Activated T-helper 1 cell treated with anti-CD3 and anti-CD28 coated beads, Interleukin-2, amount 50 U/mL, for 16 hours (primary cell): ENCODE measurements at places on chromosomes 3 and 15.

DNA sequence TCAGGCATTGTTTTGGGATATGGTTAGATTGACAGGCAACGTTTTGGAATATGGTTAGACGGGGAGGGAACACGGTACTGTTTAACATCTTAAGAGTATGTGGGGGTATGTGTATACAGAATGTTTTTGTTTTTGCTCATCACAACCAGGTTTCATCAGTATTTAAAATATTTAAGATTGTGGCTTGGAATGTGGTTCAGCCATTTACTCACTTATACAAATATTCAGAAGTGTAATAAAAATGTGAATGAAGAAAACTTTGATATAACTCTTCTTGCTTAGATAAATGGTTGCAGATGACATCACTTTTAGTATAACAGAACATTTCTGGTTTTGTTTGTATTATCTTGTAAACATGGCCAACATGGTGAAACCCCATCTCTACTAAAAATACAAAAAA is 3.9 kb upstream of the PAK2 start:
- DNase-seq = no peak

DNA sequence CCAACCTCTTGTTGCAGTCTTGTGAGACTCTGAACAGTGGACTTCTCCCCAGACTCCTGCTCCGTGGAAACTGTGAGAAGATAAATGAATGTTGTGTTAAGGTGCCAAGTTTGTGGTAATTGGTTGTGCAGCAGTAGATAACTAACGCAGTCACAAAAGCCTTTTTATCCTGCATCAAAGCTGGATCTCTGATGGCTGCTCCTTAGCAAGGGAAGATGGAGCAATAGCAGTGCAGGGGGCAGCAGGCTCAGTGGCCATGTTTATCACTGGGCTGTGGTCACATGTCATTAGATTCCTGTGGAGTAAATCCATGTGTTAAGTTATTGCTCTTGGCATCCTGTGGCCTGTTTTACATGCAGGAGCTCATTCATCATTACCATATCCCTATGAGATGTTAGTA is 13.5 kb downstream of the CMTM7 start:
- no peak for DNase-seq

GRCh38 chr3:177057768-177058167 is 139.5 kb downstream of the TBL1XR1 start:
- DNase-seq = peak; percentile 16

GRCh38 chr15:26103002-26103404 is 239.9 kb upstream of the ATP10A start:
- no peak for DNase-seq

GRCh38 chr3:83122774-83123350 is 1361.4 kb upstream of the GBE1 start:
- no peak for DNase-seq

- no peak for DNase-seq
Measured at GRCh38 chr3:183158551-183159006, 4.0 kb downstream of the LAMP3 start.

- no peak for DNase-seq
Measured at GRCh38 chr3:193078996-193079753, 161.5 kb upstream of the MB21D2 start.

DNA sequence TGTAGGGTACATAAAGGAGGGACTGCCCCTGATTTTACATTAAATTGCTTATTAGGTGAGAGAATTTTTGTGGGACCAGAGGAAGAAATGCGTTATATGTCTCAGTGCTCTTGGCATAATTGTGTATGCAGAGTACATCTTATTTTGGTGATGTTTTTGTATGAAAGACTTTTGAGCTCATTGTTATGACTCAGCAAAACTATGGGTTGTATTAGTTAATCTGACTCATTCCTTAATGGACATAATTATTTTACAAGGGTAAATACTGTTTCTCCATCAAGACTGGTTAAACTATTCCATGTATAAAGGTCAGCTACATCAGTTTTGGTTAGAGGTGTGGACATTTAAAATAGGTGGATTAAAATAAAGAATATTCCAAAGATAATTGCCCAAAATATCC is 156.8 kb downstream of the ALCAM start:
- DNase-seq = no peak

DNA sequence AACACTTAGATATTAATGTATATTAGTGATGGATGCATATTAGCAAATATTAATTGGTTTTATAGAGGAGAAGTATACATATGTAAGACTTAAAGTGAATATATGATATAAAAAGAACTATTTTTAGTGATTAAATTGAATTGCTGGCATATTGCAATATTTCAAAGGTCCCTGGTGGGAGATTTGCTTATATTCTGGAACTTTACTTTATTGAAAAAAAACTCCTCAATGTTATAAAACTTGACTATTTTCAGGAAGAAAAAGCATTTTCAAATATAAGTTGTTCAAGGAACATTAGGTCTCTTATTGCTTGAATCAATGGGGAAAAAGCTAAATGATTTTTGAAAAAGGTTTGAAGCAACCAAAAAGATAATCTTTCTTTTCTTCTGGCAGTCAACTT is 21.4 kb upstream of the OTOL1 start:
- DNase-seq = no peak

DNA sequence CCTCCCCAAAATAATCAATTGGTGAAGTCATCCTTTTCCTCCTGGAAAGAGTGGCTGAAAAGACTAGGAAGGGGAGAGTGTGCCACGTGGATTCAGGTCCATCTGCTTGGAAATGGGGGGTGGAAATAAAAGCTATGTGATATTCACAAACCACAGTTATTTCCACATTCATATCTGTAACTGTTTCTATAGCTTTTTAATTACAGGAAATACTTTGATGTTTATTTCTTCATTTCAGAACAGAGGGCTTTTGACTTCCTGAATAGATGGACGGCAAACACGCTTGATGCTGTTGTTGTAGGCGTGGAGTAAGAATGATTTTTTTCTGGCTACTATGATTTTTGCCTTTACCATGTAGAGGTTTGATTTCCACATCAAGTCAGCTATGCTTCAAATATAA is 10.1 kb downstream of the AADACL2 start:
- no peak for DNase-seq

DNA sequence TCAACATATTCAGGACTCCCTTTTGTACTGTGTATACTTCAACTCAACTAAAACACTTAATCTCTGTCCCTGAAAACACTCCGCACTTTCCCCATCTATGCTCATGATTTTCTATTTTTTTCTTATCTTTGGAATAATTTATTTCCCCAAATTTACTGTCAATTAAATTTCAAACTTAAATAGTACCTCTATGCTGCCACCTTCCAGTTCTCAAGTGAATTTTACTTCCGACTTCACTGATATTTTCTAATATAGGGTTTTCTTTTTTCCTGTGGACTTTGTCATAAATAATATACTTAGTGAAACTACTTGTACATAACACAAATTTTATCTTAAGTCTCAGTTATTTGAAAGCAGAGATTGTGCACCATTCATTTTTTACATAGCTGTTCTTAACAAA is 1303.3 kb downstream of the OTOL1 start:
- no peak for DNase-seq

GRCh38 chr3:120461416-120461815 is 10.6 kb upstream of the FSTL1 start:
- no peak for DNase-seq

GRCh38 chr3:5317557-5317956 is 130.1 kb downstream of the EDEM1 start:
- DNase-seq = no peak

- no peak for DNase-seq
Measured at GRCh38 chr3:24951180-24951579, 456.5 kb upstream of the THRB start.

DNA sequence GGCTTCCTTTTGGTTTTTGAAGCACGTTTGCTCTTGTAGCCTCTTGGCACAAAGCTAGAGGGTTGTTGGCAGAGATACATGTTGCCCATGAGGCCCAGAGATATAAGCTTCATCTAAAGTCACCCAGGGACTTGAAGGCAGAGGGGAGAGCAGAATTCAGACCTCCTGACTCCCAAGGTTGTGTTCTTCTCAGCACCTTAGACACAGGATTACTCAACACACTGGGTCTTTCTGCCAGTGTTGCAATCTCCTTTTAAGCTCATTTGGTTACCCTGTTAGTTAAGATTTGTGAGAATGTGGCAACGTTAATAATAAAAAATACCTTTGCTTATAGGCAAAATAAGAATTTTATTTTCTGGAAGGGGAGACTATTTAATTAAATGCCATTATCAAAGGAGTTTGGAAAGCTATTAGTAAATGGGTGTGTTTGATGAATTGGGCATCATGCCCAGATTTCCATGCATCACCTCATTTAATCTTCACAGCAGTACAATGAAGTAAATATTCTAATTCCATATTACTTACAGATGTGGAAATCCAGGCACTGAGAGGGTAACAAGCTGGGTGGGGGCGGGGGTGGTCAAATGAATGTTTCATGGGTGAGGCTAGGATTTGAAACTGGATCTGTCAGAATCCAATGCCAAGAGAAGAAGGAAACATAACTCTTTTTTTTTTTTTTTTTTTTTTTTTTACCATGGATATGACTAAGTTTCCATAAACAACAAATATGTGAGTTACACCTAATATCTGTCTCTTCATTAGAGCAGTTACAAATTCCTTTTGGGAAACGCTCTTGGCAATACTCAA is 183.3 kb downstream of the NR1D2 start:
- no peak for DNase-seq

DNA sequence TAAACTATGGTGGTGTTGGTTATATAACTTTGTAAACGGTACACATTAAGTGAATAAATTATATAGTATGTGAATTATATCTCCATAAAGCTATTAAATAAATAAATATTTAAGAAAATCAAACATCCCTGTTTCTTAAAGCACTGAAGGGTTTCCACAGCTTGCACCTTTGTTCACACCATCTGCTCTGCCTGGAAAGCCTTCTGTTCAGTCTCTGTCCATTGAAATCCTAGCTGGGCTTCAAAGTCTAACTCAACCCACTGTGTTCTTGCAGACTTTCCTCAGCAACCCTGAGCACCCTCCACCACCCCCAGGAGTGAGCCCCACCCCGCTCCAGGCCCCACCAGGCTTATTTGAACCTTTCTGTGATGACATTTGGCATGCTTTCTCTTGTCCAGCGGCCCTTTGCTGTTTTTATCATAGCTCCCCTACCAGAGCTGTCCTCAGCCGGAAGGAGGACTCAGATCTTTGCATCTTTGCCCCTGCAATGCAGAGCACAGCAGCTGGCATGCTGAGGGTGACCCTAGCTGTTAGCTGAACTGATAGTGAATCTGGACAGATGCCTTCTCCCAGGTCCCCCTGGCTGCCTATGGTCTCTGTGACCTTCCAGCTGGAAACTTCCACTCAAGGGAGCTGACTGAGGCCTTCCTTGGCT is 105.2 kb downstream of the DAPK2 start:
- no peak for DNase-seq

GRCh38 chr3:190595179-190595795 is 81.4 kb downstream of the IL1RAP start:
- no peak for DNase-seq

- peak; percentile 40 for DNase-seq
Measured at GRCh38 chr3:8970971-8971589, 7.8 kb upstream of the RAD18 start.

DNA sequence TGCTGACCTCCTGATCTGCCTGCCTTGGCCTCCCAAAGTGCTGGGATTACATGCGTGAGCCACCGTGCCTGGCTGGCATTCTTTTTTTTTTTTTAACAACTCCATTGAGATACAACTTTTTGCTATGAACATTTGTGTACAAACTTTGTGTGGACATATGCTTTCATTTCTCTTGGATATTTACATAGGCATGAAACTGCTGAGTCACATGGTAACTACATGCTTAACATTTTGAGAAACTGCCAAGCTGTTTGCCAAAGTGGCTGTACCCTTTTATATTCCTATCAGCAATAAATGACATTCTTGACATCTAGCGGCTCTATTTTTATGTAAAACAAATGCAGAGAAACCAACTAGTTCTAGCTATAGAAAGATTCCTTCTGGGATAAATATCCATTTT is 8.7 kb upstream of the YEATS2 start:
- no peak for DNase-seq

DNA sequence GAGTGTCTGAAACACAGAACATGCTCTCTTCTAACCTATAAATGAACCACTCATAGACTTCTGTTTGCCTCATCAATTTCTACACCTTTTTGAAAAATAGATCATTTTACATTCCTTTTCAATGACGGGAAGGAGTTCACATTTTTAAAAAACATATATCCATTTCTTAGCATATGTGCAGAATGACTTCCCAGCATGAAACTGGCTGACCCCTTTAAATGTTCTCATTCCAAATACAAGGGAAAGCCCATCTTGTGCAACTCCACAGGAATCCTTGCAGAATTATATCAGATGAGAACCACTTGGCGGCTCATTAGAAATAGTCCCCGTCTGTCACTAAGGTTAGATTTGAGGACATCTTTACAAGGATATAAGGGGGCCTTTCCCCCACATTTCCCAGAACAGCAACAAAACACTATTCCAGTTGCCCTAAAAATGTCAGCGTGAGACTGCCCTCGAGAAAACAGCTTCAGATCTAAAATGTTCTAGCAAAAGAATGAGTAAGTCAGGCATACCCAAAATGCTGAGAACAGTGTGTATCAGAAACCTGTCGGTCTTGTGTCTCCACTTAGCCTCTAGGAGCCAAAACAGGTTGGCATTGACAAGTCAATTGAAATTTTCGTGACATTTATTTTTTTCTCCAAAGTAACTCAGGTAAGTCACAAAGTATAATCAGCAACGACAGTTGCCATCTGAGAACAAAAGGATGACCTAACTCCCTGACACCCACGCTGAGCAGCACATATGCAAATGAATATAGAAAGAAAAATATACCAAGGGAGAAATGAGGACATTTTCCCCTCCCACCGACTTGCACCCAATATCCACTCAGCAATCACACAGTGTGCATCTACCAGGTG is 63.1 kb downstream of the FOXP1 start:
- DNase-seq = no peak

DNA sequence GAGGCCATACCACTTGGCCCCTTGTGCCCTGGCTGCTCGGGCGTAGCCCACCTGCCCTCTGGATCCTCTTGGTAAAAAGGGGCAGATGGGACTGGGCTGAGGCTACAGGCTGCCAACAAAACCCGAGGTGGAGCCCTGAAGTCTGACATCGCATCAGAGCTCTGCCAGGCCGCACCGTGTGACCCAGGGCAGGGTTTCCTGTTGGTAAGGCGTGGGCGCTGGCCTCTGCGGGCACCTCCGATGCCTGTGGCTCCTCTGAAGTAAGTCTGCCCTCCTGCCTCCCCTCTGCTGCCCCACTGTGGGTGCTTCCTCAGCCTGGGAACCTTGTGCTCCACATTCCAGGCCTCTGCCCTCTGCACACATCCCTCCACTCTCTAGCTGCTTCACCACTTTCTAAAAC is 8.9 kb downstream of the CHDH start:
- no peak for DNase-seq

GRCh38 chr3:175187586-175187985 is 328.5 kb downstream of the NAALADL2 start:
- no peak for DNase-seq

- no peak for DNase-seq
Measured at GRCh38 chr15:68411735-68412134, 20.2 kb downstream of the ITGA11 start.

DNA sequence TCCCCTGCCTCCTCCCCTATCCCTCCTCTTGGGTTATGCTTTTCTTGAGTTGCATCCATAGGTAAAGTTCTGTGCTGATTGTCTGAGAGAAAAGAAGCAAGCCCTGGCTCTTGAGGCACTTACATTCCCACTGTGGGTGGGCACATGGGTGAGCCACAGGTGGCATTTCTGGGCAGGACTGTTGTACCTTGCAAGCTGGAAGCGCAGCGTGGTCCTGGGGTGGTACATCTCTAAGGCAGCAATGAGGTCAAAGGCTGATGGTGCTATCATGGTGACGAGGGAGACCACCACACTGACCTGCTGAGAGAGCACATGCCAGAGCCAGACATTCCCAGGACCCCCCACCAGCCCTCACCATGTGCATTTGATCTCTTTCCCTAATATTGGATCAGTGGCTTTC is 24.7 kb downstream of the TMC3 start:
- DNase-seq = no peak
